Omental fat pad (tissue), 4 donors: ENCODE measurements at places on chromosomes 7 and 10. TPM values are rescaled to one million over a fixed set of nuclear protein-coding genes. Genes with fewer than 3 reads are reported as not detected.
A peak's percentile ranks its signal among the peaks of the same experiment; 100 is the strongest.

GRCh38 chr7:98174334-98175259 lies 36.6 kb upstream of the BHLHA15 start:
- no peak for DNase-seq

DNA sequence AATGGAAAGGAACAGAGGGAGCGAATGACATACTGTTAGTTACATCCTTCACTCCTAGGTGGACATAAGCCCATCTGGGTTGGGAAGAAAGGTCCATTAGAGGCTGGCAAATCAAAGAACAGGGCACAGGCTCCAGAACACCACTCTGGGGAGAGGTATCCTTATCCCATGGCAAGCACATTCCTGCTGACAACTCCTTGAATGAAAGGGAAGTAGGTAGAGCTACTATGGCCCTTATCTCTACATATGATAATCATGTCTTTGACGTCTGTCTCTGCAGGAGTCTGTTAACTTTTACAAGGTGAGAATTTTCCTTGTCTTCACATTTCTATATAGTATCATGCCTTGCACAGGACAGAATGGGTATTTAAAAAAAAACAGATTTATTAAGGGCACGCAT lies 10.4 kb downstream of the DENND11 start:
- DNase-seq, result no peak

DNA sequence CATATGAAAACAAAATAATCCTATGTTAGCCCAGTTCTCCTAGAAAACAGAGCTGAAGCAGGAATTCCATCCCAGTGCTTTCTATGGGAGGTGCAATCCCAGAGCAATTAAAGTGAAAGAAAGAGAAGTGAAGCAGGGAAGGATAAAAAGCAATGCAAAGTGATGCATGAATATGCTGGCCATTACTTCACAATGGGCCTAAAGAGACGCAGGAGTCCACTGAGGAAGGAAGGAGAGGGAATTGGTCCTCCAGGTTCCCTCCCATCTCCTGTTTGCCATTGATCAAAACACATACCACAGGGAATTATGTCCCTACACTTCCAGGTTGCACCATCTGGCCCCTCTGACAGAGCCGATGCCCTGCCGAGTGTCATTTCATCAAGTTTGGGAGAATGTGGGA lies 392.2 kb upstream of the NFE2L3 start:
- DNase-seq, result no peak

DNA sequence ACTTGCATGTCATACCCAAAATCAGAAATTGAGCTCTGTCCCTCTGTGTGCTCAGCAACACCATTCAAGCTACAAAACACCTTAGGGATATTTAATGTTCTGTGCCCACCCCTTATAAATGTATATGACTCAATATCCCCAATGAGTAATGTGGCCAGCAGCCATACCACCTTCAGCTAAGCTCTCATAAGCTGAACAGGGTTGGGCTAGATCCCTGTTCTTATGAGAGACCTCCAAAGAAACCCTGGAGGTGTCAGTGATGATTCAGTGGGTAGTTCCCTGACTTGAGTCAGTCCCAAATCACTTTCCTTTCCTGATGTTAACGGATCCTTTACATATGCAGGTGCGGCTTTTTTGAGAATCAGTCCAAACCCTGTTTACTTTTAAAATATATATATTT lies 253.8 kb downstream of the CREB5 start:
- DNase-seq, result no peak

GRCh38 chr7:81173766-81174281 lies 255.0 kb upstream of the SEMA3C start:
- no peak for DNase-seq

- DNase-seq, result no peak
Observed at GRCh38 chr10:133039107-133039802, 48.5 kb upstream of the ADGRA1 start.

GRCh38 chr10:70493660-70494234 lies 15.2 kb downstream of the PALD1 start:
- DNase-seq, result no peak

- DNase-seq, result no peak
Observed at GRCh38 chr10:29150010-29150409, 138.9 kb upstream of the LYZL1 start.

DNA sequence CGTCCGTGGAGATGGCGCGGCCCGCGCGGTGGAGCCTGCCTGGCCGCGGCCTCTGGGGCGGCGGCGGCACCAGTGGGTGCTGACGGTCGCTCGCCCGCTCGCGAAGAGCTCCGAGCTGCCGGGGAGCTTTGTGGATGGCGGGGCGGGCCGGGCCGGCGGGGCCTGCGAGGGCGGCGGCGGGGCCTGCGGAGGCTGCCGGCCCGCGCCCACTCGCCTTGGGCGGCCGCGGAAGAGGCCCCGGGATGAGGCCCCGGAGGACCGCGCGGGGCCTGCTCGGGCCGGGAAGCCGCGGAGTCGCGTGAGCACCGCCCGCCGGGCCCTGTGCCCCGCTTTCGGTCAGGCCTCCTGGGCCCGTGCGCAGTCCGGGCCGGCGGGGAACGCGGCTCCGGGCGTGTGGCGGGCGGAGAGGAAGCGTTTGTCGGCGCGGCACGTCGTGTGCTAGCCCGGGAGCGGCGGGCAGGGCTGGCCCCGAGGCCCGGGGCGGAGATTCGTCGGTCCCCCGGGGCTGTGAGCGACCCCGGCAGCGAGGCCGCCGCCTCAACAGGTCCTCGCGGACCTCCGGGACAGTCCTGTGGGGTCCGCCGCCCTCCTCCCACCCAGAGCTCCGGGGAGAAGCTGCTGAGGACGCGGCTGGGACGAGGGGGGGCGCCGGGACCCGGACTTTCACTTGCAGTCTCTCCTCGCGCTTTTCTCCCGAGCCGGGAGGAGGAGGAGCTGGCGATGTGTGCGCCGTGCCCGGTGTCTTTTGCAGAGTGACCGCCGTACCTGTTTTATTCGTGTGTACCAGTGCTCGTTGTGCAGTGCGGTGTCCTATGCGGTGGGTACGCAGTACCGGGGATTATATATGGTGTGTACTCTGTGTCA lies 578 bp downstream of the ZMYND11 start:
- DNase-seq, result peak; percentile 27

DNA sequence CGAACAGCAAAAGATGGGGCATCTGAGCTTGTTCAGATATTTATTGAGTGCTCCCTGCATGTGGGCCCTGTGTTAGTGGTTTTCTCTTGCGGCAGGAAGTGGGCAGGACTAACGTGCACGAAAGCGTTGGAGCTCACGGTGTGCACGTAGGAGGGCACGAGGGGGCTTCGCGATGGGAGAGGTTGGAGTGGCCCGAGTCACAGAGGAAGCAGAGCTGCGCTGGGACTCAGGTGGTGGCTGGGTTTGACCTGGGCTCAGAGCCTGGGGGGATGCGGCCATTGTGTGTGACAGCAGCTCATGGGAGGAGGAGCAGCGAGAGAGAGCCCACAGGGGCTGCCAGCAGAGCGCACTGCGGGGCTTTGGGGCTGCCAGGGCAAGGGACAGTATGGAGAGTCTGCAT lies 7.7 kb downstream of the ZSCAN25 start:
- DNase-seq, result no peak

DNA sequence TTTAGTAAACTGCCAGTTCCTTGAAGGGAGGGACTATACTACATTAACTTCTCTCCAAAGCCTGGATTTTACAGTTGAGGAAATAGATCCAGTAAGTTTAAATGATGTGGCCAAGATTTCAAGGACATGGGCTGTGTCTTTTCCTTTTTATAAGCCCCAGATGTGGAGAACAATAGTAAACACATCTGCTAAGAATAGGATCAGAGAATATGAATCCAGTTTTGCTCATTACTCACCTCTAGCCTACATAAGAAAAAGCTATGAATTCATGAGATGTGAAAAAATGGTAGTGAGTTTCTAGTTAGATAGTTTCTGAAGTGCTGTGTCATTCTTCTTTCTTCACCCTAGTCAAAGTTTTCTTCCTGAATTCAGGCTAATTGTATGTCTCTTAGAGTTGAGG lies 38.6 kb downstream of the MAGI2 start:
- no peak for DNase-seq

DNA sequence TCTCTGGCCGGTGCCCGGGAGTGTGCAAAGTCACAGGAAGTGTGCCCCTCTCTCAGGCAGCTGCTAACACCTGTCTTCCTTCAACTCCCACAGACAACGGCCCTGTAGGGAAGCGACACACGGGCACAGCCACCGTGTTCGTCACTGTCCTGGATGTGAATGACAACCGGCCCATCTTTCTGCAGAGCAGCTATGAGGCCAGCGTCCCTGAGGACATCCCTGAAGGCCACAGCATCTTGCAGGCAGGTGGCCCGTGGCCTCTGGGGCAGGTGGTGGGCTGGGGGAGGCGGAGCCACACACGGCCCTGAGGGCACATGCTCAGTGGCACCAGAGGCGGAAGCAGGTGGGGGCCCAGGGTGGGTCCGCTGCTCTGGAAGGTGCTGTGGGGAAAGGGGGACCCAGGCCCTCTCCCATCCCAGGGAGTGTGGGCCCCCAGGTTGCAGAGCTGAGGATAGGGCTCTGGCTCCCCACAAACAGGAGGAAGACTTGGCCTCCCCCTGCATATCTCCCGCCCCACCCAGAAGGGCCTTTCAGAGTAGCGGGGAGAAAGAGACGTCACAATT lies 6.9 kb downstream of the C10orf105 start:
- no peak for DNase-seq

DNA sequence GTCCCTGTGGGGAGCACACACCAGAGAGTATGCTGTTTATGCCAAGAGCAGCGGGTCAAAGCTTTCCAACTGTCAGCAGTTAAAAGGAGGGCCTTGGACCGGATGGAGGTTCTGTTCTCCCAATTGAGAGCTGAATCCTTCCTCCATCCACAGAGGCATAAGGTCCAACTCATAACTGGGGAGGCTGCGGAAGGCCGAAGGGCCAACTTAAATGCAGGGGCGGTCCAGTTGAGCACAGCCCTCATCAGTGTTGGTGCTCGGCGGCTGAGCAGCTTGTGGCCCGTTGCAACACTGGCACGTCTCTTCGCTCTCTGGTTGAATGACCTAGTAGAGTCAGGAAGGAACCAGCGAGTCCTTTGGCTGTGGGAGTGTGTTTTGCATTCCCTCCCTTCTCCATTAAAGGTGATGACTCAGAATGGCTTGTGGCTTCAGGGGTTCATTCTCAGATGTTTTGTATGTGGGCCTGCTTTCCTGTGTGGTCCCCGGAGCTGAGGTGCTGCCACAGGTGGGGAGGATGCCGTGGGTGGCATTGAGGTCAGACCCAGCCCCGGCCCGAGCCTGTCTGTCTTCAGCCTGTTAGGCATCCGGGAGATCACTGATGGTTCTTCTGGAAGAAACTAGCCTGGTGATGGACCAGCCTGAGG lies 44.8 kb upstream of the DMBT1 start:
- DNase-seq, result no peak

DNA sequence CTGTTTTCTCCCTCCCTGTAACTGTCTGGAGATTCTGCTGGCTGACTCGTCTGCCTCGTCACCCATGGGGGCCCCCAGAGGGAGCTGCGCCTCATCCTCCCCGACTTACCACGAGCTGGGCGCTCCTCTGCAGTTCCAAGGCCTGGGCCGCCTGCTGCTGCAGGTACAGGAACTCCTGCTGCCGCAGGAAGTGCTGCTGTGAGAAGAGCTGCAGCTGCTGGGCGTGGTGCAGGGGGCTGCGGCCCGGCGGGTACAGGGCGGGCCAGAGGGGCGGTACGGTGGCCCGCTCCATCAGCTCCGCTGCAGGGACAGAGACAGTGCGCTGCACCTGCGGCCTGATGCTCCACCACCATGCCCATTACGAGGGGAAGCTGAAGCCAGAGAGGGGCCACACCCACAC lies 47.7 kb downstream of the TNRC18 start:
- DNase-seq, result no peak

DNA sequence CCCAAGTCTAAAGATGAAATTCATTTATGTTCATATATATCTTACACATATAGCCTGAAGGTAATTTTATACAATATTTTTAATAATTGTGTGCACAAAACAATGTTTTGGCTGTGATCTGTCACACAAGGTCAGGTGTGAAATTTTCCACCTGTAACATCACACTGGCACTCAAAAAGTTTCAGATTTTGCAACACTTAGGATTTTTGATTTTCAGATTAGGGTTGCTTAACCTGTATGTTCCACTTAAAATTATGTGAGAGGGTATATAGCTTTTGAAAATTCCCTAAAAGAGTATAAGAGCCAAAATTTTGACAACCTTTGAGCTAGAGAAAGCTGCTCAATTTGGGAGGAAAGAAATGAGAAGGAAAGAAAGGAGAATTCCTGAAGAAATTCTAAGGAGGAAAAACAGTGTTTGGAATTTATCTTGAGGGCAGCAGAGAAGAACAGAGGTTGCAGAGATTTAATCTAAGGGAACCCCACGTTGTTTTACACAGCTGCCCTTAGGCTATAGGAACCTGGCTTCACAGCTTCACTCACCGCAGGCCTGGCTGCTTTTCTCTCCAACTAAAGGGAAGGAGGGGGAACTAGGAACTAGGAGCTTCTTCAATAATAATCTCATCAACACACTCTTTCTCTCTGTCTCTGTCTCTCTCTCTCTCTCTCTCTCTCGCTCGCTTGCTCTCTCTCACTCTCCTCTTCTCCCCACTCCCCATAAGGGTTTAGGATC lies 8.5 kb downstream of the VOPP1 start:
- DNase-seq, result no peak

- DNase-seq, result no peak
Observed at GRCh38 chr7:141649865-141650634, 51.9 kb downstream of the DENND11 start.

Gene OAT
- total RNA-seq, result 87.2 TPM

Gene CPA2
- total RNA-seq, result 0.88 TPM

Gene TEX36
- total RNA-seq, result not detected

Gene UCN3
- not detected for total RNA-seq

Gene ITPRID1
- not detected for total RNA-seq

Gene CYP26C1
- total RNA-seq, result not detected

Gene CTAGE6
- total RNA-seq, result 0.38 TPM

Gene COL13A1
- total RNA-seq, result 0.60 TPM

Gene DNAH11
- total RNA-seq, result 0.88 TPM

Gene SPDYE11
- not detected for total RNA-seq

Gene MCM7
- 24.9 TPM for total RNA-seq

Gene COL17A1
- 1.7 TPM for total RNA-seq
